H9 (cell line): ENCODE measurements at places on chromosomes 11 and 22. TPM values are rescaled to one million over a fixed set of nuclear protein-coding genes. Genes with fewer than 3 reads are reported as not detected.
A peak's percentile ranks its signal among the peaks of the same experiment; 100 is the strongest.

- DNase-seq = peak; percentile 99
Measured at GRCh38 chr11:62707277-62707861, at the start of the genes BSCL2 and GNG3. TSS of gene BSCL2 (minus strand) at chr11:62707424. CDS start at chr11:62707195, 229 bp downstream. TSS of gene GNG3 (plus strand) at chr11:62707676. CDS start at chr11:62708296, 620 bp downstream.

- DNase-seq = no peak
Measured at GRCh38 chr11:134510233-134511040, 98.4 kb upstream of the B3GAT1 start.

GRCh38 chr11:75891947-75892739 is 77.1 kb downstream of the UVRAG start:
- DNase-seq = no peak

GRCh38 chr22:22703715-22704114 is 59.3 kb downstream of the GGTLC2 start:
- no peak for DNase-seq

DNA sequence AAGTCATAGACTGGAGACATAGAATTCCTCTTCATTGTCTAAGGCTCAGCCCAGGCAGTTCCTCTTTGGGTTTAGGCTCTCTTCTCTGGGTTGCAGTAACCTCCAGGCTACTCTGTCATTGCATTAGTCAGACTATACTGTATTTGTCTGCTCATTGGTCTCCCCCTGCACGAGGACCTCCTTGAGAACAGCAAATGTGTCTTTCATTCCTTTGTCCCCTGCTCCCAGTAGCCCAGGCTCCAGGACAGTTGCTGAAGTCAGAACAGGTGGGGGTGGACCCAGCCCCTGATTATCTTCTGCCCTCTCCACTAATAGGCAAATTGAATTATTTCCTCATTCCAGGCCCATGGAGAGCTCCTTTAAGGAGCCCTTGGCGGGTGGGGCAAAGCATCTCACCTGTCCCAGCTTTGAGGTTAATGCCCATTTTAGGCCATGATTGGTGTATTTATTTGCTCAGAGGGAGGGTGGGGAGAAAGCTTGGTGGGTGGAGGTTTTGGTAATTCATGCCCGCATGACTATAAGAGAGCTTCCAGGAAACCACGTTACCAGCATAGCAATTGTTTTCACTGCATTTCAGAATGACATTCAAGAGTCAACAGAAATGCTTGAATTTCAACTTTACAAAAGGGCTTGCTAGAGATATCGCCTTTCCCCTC is 40.9 kb downstream of the NAV2 start:
- no peak for DNase-seq

DNA sequence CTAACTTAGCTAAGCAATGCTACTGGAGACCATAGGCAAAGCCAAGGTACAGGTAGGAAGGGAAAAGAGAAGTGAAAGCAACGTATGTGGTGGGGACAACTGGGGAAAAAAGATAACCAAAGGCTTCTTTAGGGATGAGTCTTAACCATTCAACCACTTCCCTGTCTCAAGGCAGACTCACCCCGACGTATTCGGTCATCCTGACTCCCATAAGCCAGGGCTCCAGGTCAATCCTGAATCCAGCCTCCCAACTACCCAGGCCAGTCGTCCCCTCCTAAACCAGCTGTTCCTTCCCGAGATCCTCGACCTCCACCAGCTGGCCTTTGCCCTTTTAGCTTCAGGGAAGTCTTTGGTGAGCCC is 330 bp downstream of the ACP2 start:
- DNase-seq = no peak

GRCh38 chr11:21412652-21413383 is 743.4 kb downstream of the NELL1 start:
- no peak for DNase-seq

DNA sequence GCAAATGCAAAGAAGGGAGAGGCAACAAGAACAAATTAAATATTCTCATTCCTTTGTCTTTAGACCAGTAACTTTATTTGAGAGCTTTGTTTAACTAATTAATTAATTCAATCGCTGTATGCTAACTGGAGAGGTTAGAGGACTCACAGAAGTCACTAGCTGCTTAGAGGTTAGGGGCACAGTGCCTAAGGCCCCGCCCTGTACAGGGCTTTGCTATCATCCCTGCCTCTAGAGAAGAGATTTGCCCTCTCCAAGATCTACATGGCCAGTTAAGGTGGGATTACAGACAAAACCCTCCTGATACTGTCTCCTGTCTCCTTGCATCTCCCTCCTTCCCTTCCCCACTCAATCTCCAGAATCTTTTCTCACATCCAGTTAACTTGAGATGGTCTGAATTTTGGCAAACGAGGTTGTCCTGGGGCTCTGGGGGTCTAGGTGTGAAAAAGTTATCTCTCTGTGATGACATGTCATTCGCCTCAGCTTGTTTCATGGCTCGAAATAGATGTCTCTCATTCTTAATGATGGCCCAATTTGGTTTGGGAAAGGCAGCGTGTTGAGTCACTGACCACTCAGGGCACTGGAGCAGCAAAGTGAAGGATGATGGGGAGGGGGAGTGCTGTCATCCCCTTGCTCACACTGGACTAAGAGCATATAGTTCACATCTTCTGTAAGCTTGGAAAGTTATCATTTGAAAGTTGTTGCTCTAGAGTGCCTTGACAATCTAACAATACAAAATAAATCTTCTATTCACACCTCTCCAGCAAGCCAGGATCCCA is 190.9 kb downstream of the KIRREL3 start:
- DNase-seq = no peak

DNA sequence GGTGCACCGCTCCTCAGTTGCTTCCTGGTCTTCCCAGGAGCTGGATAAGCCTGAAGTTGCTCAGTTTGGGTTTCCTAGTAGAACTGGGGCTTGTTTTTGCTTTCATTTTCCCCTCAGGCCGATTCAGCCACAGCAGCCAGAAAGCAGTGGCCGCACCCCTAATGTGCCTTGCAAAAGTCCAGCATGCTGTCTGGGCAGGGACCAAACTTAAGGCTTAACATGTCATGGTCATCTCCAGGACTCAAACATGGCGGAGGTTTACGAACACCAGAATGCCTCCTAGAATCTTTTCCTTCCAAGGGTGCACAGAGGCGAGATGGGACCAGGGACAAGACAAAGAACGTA is 2.5 kb downstream of the GNG3 start:
- no peak for DNase-seq

GRCh38 chr11:36160091-36160490 is 129.1 kb downstream of the COMMD9 start:
- DNase-seq = no peak

DNA sequence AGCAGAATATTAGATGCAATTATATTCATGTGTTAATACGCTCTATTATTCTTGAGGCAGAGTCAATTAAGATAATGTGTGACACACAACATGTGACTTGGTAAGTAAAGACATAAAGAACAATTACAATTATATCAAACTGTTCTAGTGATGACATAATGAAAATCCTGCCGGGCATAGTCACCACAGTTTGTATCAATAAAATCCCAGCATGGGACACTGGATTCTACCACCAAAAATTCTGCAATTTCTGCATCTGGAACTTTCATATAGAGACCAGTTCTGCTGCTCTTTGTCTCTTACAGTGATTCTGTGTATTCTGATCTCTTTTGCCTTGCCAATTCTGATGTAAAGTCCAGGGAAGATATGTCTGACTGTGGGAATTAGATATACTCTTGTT is 495.6 kb upstream of the LRRC4C start:
- DNase-seq = no peak

DNA sequence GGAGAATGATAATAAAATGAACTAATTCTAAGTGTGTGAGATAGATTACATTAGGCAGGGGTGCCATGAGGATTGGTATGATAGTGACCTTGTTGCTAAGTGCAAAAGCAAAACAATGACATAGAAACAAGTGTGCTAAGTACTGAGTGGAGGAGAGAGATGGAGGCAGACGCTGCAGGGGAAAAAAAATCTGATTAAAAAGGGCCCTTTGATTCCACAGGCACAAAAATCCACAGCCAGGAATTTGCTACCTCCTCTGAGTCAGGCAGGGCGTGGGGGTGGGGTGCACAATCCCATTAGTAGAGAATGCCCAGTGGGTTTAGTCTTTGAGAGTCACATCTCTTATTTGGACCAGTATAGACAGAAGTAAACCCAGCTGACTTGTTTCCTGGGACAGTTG is at the start of gene CNTF:
CNTF (plus strand) TSS at position 322 of the 400 bp plus-strand sequence. CDS start 88 bp downstream, outside the sequence.
- DNase-seq = no peak

- DNase-seq = no peak
Measured at GRCh38 chr11:44876906-44877305, 73.8 kb downstream of the TP53I11 start.

DNA sequence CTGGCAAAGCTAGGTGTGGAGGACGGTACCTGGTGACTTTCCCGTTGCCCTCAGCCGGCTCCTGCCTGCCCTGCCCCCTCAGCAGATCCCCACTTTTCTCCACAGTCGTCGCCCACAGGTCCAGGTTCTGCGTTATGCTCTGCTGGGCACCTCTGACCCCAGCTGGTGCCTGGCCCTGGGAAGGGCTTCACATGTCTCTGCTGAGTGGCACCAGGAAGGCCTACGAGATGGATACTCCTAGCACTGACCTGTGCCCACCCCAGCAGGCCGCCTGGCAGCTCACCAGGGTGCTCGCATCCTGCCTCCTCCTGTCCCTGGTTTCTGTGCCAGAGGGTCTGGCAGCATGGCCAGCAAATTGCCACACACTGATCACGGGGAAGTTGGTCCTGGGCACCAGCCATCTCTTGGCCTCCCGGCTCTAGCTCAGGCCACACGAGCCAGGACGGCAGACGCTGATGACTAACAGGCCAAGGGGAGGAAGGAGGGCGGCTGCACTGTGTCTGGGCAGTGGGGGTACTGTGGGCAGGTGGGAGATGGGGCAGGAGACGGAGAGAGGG is 13.8 kb downstream of the CARS1 start:
- DNase-seq = no peak

DNA sequence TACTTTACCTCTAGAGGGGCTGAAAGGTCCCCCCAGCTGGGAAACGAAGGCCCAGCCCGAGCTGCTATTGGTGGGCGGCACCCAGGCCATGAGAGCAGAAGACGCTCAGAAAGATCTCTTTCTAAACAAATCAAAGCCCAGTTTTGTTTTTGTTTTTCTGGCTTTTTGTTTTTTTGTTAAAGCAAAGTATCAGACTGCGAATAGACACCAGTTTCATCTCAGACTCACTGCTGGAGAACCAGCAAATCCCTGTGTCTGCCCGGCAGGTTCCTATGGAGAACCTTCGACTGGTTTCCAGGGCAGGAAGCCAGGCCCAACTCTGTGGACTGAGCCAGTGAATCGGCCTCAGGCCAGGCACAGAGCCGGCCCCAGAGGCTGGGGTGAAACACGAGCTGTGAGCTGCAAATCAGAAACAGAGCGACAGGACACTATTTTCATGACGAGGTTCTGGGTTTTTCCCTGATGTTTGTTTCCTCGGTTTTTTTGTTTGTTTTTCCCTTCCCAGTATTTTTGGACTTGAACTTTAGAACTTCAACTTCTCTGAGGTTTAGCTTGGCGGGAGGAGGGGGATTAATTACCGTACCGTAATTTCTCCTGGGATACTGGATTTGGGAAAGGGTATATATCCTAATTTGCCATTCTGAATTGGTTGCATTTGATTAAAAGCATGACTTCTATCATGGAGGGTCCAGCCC is 16.0 kb upstream of the B4GALNT4 start:
- DNase-seq = peak; percentile 63

GRCh38 chr11:6932145-6932544 is 5.9 kb downstream of the ZNF215 start:
- DNase-seq = no peak

GRCh38 chr11:106552694-106553203 is 465.5 kb downstream of the GUCY1A2 start:
- peak; percentile 70 for DNase-seq

DNA sequence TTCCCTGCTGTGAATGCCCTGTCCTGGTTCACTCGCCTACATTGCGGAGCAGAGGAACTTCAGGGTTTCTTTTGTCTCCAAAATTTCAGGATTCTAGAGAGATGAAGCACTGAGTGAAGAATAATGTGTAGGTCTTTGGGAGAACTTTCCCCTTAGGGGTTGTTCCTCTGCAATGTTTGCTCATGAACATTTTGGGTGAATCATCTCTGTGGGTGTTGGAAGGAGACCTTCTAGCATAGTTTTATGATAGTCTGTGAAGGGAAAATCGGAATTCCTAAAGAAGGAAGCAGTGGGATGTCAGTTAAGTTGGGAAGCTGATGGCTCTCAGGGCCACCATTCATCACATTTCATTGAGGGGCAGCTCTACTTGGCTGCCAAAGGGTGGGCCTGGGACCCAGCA is 64.8 kb downstream of the MIAT start:
- DNase-seq = no peak

GRCh38 chr22:43313890-43314474 is 29.2 kb downstream of the SCUBE1 start:
- no peak for DNase-seq

GRCh38 chr22:19508024-19508776 is 16.0 kb downstream of the CLDN5 start:
- DNase-seq = no peak

- no peak for DNase-seq
Measured at GRCh38 chr11:62600367-62601121, 1.1 kb downstream of the MTA2 start.

DNA sequence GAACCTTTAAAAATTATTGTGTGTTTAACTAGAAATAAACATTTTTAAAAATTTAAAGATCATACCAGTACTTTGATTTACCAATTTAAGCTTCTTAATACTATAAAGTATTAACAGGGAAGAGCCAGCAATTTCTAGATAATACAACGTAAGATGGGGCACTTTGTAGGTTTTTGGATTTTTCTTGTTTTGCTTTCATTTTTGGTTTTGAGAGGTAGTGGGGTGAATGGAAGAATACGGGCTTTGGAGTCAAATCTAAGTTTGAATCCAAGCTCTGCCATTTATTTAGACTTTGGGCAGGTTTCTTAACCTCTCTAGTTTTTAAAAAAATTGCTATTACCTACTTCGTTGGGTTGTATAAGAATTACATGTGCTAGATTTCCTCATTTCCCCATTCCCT is 44.9 kb downstream of the CSTPP1 start:
- no peak for DNase-seq

The FJX1 gene
- 11.5 and 14.4 TPM in 2 replicates for total RNA-seq

The C11orf68 gene
- 14.0 and 15.7 TPM in 2 replicates for total RNA-seq

The MTFP1 gene
- 46.8 and 56.8 TPM in 2 replicates for total RNA-seq

The CRACR2B gene
- 28.8 and 29.0 TPM in 2 replicates for total RNA-seq

The SORL1 gene
- total RNA-seq = 64.4 and 68.3 TPM in 2 replicates

The BBOX1 gene
- not detected in 2 replicates for total RNA-seq

The OR51B5 gene
- total RNA-seq = not detected in 2 replicates

The TSSK2 gene
- not detected in 2 replicates for total RNA-seq

The CNGA4 gene
- total RNA-seq = 0.11 and 0.20 TPM in 2 replicates

The SMDT1 gene
- 44.8 and 45.0 TPM in 2 replicates for total RNA-seq

The SNX32 gene
- 0.88 and 1.2 TPM in 2 replicates for total RNA-seq

The TMEM25 gene
- total RNA-seq = 24.5 and 26.2 TPM in 2 replicates
